ENCODE measurements at places on chromosomes 3 and 15. TPM values are rescaled to one million over a fixed set of nuclear protein-coding genes. Genes with fewer than 3 reads are reported as not detected.

Gene CD96
- total RNA-seq, result not detected

Gene RBPMS2
- total RNA-seq, result not detected

Gene ZNF35
- 7.3 TPM for total RNA-seq

Gene GOLGA6L9
- 0.76 TPM for total RNA-seq

Gene SHF
- total RNA-seq, result 0.32 TPM

Gene A4GNT
- not detected for total RNA-seq

Gene B3GALNT1
- total RNA-seq, result 3.4 TPM

Gene DNASE1L3
- total RNA-seq, result not detected

Gene BFSP2
- total RNA-seq, result not detected

Gene CD200R1
- total RNA-seq, result 0.38 TPM

Gene POLQ
- total RNA-seq, result 1.6 TPM

Gene DLL4
- total RNA-seq, result not detected

Gene EXOSC7
- 60.7 TPM for total RNA-seq

Gene POPDC2
- total RNA-seq, result not detected

Gene TAGLN3
- not detected for total RNA-seq

Gene MYH15
- not detected for total RNA-seq

Gene HPS3
- 19.7 TPM for total RNA-seq

Gene C2CD4A
- total RNA-seq, result not detected

GRCh38 chr3:7734456-7734855 lies 767.2 kb upstream of the LMCD1 start:
- no peak overlapping the region for H3K4me3 ChIP-seq
- no peak for DNase-seq
- no peaks in the 10 kb centered on the region for H3K36me3 ChIP-seq
- no peak overlapping the region for H3K27ac ChIP-seq

GRCh38 chr3:68943753-68944500 lies 11.6 kb upstream of the TAFA4 start:
- 0 out of 2 replicates have a peak, but pooled peaks cover 12% of the 10 kb centered on the region for H3K27me3 ChIP-seq
- H3K36me3 ChIP-seq, result no peaks in the 10 kb centered on the region
- no peak overlapping the region for H3K4me3 ChIP-seq
- DNase-seq, result no peak
- no peak overlapping the region for H3K27ac ChIP-seq

DNA sequence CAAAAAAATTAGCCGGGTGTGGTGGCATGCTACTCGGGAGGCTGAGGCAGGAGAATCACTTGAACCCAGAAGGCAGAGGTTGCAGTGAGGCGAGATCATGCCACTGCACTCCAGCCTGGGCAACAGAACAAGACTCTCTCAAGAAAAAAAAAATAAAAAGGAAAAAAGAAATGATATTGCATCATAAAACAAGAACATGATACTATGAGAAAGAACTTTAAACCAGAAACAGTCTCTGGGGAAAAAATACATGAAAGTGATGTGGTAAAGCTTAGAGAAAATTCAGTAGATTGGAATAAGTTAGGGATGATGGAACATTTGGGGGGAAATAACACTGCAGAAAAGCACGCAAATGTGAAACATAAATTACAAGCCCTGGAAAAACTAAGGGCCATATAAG lies 54.7 kb downstream of the CRYGS start:
- H3K27ac ChIP-seq, result no peak overlapping the region
- DNase-seq, result peak; percentile 11
- H3K4me1 ChIP-seq, result no peaks in the 10 kb centered on the region
- peaks cover 56% of the 10 kb centered on the region for H3K27me3 ChIP-seq

- H3K4me1 ChIP-seq, result peaks cover 14% of the 10 kb centered on the region
- no peak overlapping the region for H3K27ac ChIP-seq
- H3K27me3 ChIP-seq, result no peaks in the 10 kb centered on the region
- H3K4me3 ChIP-seq, result no peak overlapping the region
- DNase-seq, result no peak
- no peaks in the 10 kb centered on the region for H3K36me3 ChIP-seq
Measured at GRCh38 chr3:16343101-16343500, 78.1 kb downstream of the OXNAD1 start.

- peak; percentile 99 for DNase-seq
- no peaks in the 10 kb centered on the region for H3K36me3 ChIP-seq
- H3K27me3 ChIP-seq, result no peaks in the 10 kb centered on the region
- H3K4me3 ChIP-seq, result peak overlapping the region; percentile 29
Measured at GRCh38 chr3:15269091-15269989, 63.0 kb downstream of the SH3BP5 start.

GRCh38 chr3:116077557-116077956 lies 367.7 kb downstream of the LSAMP start:
- H3K4me3 ChIP-seq, result no peak overlapping the region
- no peak overlapping the region for H3K27ac ChIP-seq
- no peaks in the 10 kb centered on the region for H3K36me3 ChIP-seq
- H3K4me1 ChIP-seq, result no peaks in the 10 kb centered on the region

GRCh38 chr3:12756635-12757034 lies 2.4 kb downstream of the TMEM40 start:
- no peak overlapping the region for H3K4me3 ChIP-seq
- peaks cover 16% of the 10 kb centered on the region for H3K4me1 ChIP-seq
- no peak overlapping the region for H3K27ac ChIP-seq
- no peaks in the 10 kb centered on the region for H3K36me3 ChIP-seq
- no peak for DNase-seq

DNA sequence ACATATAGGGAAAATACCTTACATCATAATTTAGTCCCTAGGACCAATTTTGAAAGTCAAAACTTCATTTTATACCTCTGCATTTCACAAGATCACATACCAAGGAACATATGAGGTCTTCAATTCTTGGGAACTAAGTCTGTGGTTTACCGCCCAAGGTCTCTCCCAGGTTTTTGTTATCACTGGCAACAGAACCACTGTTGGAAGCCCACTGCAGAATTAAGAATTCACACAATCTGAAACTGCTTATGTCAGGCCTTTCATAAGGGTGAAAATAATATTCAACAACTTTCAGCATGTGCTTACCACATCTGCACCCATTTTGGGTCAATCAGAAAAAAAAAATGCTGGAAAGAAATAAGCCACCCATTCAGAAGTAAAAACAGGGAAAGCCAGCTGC lies 107.2 kb upstream of the MME start:
- peak overlapping the region; percentile 95 for H3K27ac ChIP-seq
- no peaks in the 10 kb centered on the region for H3K27me3 ChIP-seq
- H3K4me1 ChIP-seq, result peaks cover 57% of the 10 kb centered on the region
- no peak overlapping the region for H3K4me3 ChIP-seq
- H3K36me3 ChIP-seq, result no peaks in the 10 kb centered on the region

DNA sequence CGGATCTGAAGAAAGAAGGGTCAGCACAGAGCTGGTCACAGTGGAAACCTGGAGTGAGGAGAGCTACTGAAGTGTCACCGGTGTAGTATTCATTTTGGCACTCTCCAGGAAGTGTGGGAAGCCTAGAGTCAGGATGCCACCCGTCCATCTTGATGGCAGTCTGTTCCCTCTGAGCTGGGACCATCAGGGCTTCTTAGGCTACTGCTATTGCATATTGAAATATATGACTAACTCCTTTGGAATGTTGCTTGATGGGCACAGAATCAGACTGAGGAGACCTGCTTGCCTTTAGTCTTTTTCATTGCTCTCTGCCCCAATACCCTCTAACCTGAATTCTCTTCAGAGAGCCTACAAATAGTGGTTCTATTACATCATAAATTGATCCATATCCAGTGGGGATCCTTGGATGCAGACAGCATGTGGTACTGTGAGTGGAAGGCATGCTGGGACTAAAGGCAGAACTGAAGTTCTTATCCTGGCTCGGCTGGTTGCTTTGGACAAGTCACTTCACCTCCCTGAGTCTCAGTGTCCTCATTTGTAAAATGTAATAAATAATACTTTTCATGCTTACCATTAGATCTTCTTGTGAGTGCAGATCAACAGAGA lies 143.5 kb downstream of the PDE8A start:
- peaks cover 30% of the 10 kb centered on the region for H3K36me3 ChIP-seq
- H3K4me1 ChIP-seq, result no peaks in the 10 kb centered on the region
- H3K27ac ChIP-seq, result no peak overlapping the region
- peak; percentile 50 for DNase-seq

DNA sequence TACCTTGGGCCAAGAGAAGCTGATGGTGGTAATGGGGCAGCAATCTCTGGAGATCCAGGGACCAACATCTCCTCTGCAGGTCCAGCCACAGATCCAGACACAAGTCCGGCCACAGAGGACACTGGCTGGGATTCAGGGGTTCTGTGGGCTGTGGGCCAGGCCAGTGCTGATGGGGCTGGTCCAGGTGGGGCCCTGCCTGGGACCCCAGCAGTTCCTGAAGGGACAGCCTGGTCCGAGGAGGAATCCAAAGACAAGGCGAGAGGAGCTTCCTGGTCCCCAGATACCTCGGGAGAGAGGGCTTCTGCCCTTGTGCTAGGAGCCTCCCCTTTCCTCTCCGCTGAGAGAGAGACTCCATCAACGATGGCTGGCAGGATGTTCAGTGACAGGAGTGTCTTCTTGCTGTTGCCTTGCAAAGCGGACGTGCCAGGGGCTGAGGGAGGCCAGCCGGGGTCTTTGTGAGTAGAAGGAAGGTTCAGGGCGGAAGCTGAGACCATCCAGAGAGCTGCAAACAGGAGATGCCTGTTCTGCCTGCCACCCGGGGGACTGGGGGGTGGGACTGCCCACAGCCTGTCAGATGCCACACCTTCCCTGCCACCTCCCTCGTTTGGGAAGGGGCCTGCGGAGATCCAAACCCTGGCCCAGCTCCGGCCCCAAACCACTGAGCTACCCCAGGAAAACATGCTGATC lies 24.5 kb upstream of the GOLGA6C start:
- no peak for DNase-seq
- no peaks in the 10 kb centered on the region for H3K36me3 ChIP-seq
- no peak overlapping the region for H3K27ac ChIP-seq
- H3K27me3 ChIP-seq, result peaks cover 33% of the 10 kb centered on the region
- H3K4me1 ChIP-seq, result no peaks in the 10 kb centered on the region

DNA sequence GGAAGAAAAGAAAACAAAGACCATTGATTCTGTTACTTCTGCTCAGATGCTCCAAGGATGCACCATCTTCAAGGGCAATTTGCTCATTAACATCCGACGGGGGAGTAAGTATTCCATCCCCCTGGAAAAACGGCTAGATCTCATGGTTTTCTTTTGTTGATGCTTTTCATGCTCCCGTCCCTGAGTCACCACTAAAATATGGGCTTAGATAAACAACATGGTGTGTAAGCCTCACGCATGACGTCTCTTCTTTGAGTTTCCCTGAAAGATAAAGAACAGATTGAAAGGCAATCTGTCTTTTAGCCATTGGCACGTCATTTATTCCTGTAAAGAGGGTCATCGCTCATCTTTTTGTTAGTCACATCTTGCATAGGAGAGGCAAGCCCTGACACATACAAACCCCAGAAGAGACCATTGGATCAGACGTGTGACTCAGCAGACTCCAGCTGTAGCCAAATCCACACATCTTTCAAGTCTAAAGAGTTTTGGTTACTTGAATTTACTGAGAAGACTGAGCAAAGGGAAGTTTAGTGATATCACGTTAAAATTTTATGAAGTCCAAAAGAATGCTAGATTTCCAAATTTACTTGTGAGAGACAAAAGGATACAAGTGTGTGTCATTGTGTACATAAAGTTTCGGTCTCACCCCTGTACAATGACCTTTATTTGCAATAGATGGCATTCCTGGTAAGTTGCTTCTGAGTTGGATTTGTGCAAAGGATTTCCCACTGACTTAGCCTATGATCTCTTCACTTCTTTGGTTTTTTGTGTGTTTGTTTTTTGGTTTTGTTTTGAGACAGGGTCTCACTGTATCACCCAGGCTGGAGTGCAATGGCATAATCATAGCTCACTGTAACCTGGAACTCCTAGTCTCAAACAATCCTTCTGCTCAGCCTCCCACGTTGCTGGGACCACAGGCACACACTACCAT lies 110.5 kb downstream of the PGPEP1L start:
- peak; percentile 98 for DNase-seq
- H3K27ac ChIP-seq, result peak overlapping the region; percentile 93
- peaks cover 12% of the 10 kb centered on the region for H3K36me3 ChIP-seq
- H3K27me3 ChIP-seq, result no peaks in the 10 kb centered on the region
- peaks cover 47% of the 10 kb centered on the region for H3K4me1 ChIP-seq

- peak; percentile 61 for DNase-seq
- no peaks in the 10 kb centered on the region for H3K4me1 ChIP-seq
Measured at GRCh38 chr3:22117751-22118346, 366.8 kb upstream of the ZNF385D start.

DNA sequence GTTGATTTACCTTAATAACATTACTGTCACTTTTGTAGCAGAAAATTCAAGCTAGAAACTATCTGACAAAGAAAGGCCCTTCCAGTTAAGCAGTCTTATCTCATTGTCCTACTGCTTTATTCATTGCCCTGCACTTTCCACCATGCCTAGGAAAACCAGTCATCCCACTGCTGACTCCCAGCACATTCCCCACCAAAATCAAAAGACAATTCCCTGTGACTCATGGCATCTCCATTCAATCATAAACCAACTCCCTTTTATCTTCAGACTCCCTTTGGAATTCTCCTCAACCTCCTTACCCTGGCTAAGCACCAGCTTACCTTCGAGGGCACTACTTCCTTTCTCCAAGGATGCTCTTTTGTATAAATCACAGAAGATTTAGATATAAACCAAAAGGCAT lies 184.3 kb downstream of the PLCH1 start:
- DNase-seq, result peak; percentile 27
- H3K4me1 ChIP-seq, result no peaks in the 10 kb centered on the region
- no peak overlapping the region for H3K4me3 ChIP-seq
- no peaks in the 10 kb centered on the region for H3K36me3 ChIP-seq
- H3K27me3 ChIP-seq, result no peaks in the 10 kb centered on the region
- no peak overlapping the region for H3K27ac ChIP-seq

- H3K27ac ChIP-seq, result no peak overlapping the region
- H3K4me1 ChIP-seq, result peaks cover 20% of the 10 kb centered on the region
- peak; percentile 56 for DNase-seq
- no peaks in the 10 kb centered on the region for H3K36me3 ChIP-seq
- H3K27me3 ChIP-seq, result no peaks in the 10 kb centered on the region
- no peak overlapping the region for H3K4me3 ChIP-seq
Measured at GRCh38 chr3:8497582-8497981, 4.0 kb upstream of the LMCD1 start.

- no peak for DNase-seq
- no peaks in the 10 kb centered on the region for H3K36me3 ChIP-seq
- H3K27ac ChIP-seq, result no peak overlapping the region
- peaks cover under 1% of the 10 kb centered on the region for H3K27me3 ChIP-seq
- H3K4me1 ChIP-seq, result no peaks in the 10 kb centered on the region
Measured at GRCh38 chr15:41983221-41983620, 10.9 kb upstream of the EHD4 start.

GRCh38 chr3:74027121-74027520 lies 402.4 kb upstream of the PDZRN3 start:
- H3K4me1 ChIP-seq, result no peaks in the 10 kb centered on the region
- no peak for DNase-seq
- no peaks in the 10 kb centered on the region for H3K27me3 ChIP-seq
- no peaks in the 10 kb centered on the region for H3K36me3 ChIP-seq
- no peak overlapping the region for H3K27ac ChIP-seq

- H3K4me1 ChIP-seq, result no peaks in the 10 kb centered on the region
- DNase-seq, result no peak
- H3K27me3 ChIP-seq, result no peaks in the 10 kb centered on the region
- no peaks in the 10 kb centered on the region for H3K36me3 ChIP-seq
- H3K27ac ChIP-seq, result no peak overlapping the region
- H3K4me3 ChIP-seq, result no peak overlapping the region
Measured at GRCh38 chr3:24006-24405, 172.6 kb upstream of the CHL1 start.

- DNase-seq, result no peak
- no peak overlapping the region for H3K4me3 ChIP-seq
- peak overlapping the region; percentile 17 for H3K27ac ChIP-seq
- no peaks in the 10 kb centered on the region for H3K36me3 ChIP-seq
- peaks cover 33% of the 10 kb centered on the region for H3K4me1 ChIP-seq
- H3K27me3 ChIP-seq, result no peaks in the 10 kb centered on the region
Measured at GRCh38 chr3:58025406-58025805, 17.2 kb downstream of the FLNB start.
